ENCODE measurements at places on chromosomes 5 and 9. TPM values are rescaled to one million over a fixed set of nuclear protein-coding genes. Genes with fewer than 3 reads are reported as not detected.

The FGD3 gene
- not detected for polyA plus RNA-seq

The HBEGF gene
- 6.6 TPM for polyA plus RNA-seq

The JADE2 gene
- polyA plus RNA-seq: 12.4 TPM

The C5orf52 gene
- not detected for polyA plus RNA-seq

The DBH gene
- polyA plus RNA-seq: not detected

The TOR4A gene
- 14.1 TPM for polyA plus RNA-seq

The IL9 gene
- polyA plus RNA-seq: not detected

The IFNB1 gene
- polyA plus RNA-seq: not detected
